ENCODE measurements at places on chromosomes 6 and 20. TPM values are rescaled to one million over a fixed set of nuclear protein-coding genes. Genes with fewer than 3 reads are reported as not detected.

Gene SLC22A23
- total RNA-seq = 1.1 TPM

Gene SLC22A16
- total RNA-seq = 0.22 TPM

Gene ZNF831
- 0.18 TPM for total RNA-seq

DNA sequence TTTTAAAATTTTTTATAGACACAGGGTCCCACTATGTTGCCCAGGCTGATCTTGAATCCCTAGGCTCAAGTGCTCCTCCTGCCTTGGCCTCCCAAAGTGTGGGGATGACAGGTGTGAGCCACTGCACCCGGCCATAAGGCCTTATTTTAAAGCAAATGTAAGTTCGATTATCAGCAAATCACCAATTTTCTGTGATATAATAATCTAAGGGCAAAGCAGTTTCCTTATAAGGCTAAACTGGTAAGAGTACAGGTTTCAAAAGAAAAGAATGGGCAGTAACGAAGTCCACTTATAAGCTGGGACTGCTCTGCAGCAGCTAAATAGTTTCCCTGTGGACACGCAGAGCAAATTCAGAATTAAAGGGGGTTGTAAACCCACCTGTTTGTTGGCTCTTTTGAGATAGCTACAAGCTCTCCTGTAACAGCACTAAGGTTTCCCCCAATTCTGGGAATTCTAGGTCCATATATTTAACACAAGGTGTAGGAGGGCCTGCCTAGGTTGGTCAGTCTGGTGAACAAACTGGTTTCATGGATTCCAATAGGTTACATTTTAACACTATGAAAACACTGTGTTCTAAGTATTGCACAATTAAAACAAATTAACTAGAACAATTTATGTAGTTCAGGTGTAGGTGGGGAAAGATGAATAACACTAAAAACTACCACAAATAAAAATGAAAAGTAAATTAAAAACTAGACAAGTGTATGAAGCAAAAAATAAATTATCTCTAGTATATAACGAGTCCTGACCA, 26.3 kb downstream of the LHFPL5 start:
- H3K27me3 ChIP-seq = no peaks in the 10 kb centered on the region
- H3K36me3 ChIP-seq = peaks cover 10% of the 10 kb centered on the region

GRCh38 chr6:18100296-18100695, 22.2 kb downstream of the NHLRC1 start:
- no peaks in the 10 kb centered on the region for H3K4me1 ChIP-seq
- no peaks in the 10 kb centered on the region for H3K36me3 ChIP-seq
- H3K27me3 ChIP-seq = no peaks in the 10 kb centered on the region
- no peak overlapping the region for H3K27ac ChIP-seq
- H3K4me3 ChIP-seq = no peak overlapping the region
- DNase-seq = no peak

GRCh38 chr20:43821795-43822194, 92.9 kb upstream of the TOX2 start:
- peaks cover 4% of the 10 kb centered on the region for H3K4me1 ChIP-seq
- no peak overlapping the region for H3K27ac ChIP-seq
- H3K4me3 ChIP-seq = no peak overlapping the region
- no peaks in the 10 kb centered on the region for H3K27me3 ChIP-seq

GRCh38 chr6:29021434-29021833, 16.3 kb upstream of the ZNF311 start:
- no peaks in the 10 kb centered on the region for H3K36me3 ChIP-seq
- no peak overlapping the region for H3K4me3 ChIP-seq
- peaks cover 4% of the 10 kb centered on the region for H3K27me3 ChIP-seq
- no peak overlapping the region for H3K27ac ChIP-seq

DNA sequence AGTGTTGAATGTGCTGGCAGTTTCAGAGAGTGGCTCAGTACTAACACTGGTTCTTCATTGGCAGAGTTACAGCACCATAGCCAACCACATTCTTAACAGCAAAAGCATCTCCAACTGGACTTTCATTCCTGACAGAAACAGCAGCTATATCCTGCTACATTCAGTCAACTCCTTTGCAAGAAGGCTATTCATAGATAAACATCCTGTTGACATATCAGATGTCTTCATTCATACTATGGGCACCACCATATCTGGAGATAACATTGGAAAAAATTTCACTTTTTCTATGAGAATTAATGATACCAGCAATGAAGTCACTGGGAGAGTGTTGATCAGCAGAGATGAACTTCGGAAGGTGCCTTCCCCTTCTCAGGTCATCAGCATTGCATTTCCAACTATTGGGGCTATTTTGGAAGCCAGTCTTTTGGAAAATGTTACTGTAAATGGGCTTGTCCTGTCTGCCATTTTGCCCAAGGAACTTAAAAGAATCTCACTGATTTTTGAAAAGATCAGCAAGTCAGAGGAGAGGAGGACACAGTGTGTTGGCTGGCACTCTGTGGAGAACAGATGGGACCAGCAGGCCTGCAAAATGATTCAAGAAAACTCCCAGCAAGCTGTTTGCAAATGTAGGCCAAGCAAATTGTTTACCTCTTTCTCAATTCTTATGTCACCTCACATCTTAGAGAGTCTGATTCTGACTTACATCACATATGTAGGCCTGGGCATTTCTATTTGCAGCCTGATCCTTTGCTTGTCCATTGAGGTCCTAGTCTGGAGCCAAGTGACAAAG, 17.0 kb upstream of the ADGRF4 start:
- H3K27ac ChIP-seq = no peak overlapping the region
- no peak overlapping the region for H3K4me3 ChIP-seq
- DNase-seq = no peak
- H3K36me3 ChIP-seq = no peaks in the 10 kb centered on the region
- no peaks in the 10 kb centered on the region for H3K4me1 ChIP-seq

DNA sequence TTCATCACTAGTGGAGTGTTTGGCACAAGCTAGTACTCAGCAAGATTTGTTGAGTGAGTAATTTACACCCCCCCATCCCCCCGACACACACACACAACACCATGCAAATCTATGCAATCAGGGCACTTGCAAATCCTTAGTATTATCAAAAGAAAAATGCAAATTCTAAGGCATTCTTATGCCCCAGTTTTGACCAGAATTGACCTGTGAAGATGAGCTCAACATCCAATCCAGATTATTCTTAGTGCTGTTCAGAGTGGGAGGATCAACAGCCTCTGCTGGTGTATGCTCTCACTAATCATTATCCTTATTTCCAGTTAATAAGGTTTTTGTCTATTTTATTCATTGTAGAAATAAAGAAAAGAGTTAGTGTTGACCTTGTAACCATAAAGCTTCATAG, 185.4 kb downstream of the PLCB1 start:
- H3K4me1 ChIP-seq = no peaks in the 10 kb centered on the region
- DNase-seq = no peak
